ENCODE measurements at places on chromosomes 11 and 22. TPM values are rescaled to one million over a fixed set of nuclear protein-coding genes. Genes with fewer than 3 reads are reported as not detected.

GRCh38 chr22:42673898-42674401 is 24.8 kb upstream of the CYB5R3 start:
- no peak for DNase-seq

POU2AF3 gene
- total RNA-seq, result not detected

GAL3ST1 gene
- total RNA-seq, result not detected

ASPHD2 gene
- 1.4 TPM for total RNA-seq

RIMBP3C gene
- total RNA-seq, result 0.20 TPM
